ENCODE measurements at places on chromosomes 7 and 10.
A peak's percentile ranks its signal among the peaks of the same experiment; 100 is the strongest.

- DNase-seq = no peak
These were observed 29.9 kb downstream of the VWDE start for GRCh38 chr7:12373580-12374263.

GRCh38 chr10:105192861-105193260, 551.8 kb downstream of the SORCS3 start:
- DNase-seq = peak; percentile 30

GRCh38 chr10:30047430-30047829, 12.0 kb downstream of the JCAD start:
- no peak for DNase-seq

DNA sequence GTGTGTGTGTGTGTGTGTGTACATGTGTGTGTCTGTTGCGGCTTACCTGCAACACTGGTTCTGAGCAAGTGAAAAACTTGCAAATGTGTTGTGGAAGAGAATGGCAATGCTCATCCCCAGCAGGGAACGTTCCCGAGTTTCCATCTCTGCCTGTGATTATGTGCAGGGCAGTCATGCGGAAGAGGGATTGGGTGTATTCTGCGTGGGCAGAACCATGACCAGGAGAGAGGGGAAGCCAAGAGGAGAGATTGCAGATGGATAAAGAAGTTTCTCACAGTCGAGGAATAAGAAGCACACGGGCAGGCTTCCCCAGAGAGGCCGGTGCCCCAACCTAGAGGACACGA, 99.9 kb downstream of the CTBP2 start:
- DNase-seq = no peak

DNA sequence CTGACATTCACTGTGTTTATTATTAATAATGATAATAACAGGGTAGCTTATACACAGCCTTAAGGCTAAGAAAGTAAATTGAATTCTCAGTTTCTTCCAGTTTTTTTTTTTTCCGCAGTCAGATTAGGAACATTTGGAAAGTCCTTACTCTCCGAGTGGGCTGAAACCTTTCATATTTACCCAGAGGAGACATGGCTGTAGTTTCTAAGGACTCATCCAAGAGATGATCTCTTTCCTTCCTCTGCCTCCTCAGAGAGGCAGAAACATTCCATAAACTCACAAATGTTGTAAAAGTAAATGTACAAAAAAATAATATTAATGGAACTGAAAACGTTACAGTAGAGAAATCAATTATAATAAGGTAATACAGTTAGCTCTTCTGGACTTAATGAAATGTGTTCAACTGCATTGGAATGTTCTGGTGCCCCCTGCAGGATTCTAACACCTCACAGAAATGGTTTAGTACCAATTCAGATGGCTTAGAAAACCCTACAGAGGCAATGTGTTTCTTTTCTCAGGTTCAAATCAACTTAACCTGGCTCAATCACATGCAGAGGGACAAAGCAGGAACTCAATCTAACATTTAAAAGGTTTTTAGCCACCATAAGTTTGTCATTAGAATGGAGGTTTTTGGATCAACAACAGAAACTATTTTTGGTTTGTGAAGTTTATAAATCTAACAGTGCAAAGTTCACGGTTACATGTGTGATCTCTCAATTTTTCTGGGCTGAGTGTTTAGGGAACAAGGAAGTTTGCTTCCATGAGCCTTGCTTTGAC, 71.7 kb downstream of the ICA1 start:
- DNase-seq = peak; percentile 64

GRCh38 chr7:25303281-25304181, 75.2 kb upstream of the NPVF start:
- no peak for DNase-seq

DNA sequence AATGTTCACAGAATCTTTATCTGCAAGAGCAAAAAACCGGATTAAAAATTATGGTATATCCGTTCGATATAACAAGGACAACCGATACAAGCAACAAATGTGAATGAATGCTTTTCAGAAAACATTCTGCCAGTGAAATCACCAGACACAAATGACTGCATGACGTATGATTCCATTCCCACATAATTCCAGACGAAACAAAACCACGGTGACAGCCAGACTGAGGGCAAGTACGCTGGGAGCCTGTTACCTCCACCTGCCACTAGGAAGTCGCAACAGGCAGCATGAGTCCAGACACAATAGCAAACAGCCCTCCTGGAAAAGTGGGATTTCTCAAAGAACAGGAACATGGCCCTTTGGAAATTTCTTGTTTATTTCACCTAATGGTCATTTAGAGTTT, 41.7 kb downstream of the MAD1L1 start:
- DNase-seq = no peak

DNA sequence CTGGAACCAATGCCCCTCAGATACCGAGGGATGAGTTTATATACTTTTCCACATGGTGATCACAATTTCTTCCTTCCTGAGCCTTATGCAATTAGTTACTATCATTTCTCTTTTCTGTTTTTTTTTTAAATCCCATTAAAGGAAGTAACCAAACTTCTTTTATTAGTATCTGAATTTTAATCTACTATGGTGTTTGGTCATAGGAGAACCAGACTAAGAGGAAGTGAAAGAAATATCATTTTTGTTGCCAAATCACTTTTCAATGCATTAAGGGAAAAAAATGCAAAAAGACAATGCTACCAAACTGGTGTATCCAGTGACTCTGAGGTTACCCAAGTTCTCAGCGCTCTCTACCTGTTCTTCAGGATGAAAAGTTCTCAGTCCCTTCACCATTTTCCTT, 167.7 kb downstream of the NXPH1 start:
- no peak for DNase-seq

DNA sequence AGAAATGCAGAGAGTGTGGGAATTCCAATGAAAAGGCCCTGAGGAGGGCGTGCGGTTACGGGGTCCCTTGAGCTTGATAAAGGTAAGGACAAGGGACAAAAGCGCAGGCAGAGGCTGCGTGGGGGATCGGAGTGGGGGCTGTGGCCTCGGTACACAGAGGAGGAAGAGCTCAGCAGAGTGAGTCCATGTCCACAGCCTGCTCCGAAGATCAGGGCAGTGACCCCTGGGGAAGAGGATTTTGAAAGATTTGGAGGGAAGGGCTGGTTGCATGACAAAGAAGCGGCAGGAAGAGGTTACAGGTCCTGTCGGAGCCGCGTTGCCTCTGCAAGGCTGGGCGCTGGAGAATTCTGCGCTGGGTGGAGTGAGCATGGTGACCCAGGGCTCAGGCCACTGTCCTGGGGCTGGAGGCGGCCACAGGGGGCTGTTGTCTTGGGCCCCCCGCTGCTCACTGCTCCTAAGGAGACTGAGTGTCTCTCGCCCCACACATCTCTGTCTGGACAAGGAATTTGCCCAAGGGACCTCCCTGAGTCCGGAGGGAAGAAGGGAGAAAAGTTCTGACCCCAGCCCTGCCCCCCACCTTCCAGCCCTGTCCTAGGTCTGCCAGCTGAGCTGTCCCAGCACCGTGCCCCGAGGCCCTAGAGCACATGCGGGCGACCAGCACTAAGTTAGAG, 69.8 kb upstream of the INSIG1 start:
- no peak for DNase-seq

GRCh38 chr7:2698581-2699288, 10.7 kb downstream of the AMZ1 start:
- no peak for DNase-seq

GRCh38 chr7:26497801-26498596, 206.3 kb downstream of the SNX10 start:
- no peak for DNase-seq

DNA sequence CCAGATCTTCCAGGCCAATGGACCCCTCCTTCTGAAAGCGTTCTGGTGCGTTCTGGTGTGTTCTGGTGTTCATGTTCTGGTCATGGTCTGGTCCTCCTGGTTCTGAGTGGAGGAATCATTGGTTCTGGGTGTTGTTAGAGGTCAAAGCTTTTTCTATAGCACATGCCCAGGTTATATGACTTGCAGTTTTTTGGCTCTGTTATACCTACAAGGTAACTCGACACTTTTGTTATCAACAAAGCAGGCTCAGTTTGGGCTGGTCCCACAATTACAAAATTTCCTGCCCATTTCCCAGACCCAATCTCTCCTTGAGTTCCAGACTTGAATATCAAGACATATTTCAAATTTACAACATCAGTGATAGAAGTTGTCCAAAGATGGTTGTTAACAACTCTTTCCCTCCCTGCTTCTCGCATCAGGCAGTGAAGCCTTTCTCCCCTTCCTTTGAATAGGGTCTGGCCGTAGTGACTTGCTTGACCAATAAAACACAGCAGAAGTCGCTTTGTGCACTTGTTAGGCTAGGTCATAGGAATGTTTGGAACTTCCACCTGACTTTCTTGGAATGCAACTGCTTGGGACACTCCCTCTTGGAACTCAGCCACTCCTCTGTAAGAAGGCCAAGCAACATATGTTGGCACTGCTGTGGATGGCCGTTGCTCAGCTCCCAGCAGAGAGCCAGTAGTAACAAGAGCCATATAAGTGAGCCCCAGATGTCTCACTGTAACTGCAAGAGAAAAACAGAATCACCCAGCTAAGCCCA, 83.1 kb upstream of the STEAP1B start:
- DNase-seq = no peak

DNA sequence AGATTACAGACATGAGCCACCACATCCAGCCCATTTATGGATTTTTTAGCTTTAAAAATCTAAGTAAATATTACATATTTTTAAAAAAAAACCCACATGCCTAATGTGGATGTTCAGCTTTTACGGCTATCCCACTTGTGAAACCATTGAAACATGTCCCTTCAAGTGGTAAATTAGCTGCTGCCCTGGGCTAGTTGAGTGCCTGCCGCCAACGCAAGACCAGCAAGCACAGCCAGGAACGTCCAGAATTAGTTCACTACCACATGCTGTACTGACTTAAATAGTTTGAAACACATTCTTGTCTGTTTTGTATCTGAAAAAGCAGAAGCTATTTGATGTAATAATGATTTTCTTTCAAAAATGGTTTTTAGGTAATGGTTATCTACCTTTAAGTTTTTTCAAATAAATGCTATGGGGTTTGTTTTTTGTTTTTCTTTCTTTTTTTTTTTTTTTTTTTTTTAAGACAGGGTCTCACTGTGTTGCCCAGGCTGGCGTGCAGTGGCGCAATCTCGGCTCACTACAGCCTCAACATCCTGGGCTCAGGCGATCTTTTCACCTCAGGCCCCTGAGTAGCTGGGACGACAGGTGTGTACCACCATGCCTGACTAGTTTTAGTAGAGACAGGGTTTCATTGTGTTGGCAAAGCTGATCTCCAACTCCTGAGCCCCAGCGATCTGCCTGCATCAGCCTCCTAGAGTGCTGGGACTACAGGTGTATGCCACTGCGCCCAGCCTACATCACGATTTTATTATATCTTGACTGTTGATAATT, 57.0 kb downstream of the KLRG2 start:
- peak; percentile 36 for DNase-seq

DNA sequence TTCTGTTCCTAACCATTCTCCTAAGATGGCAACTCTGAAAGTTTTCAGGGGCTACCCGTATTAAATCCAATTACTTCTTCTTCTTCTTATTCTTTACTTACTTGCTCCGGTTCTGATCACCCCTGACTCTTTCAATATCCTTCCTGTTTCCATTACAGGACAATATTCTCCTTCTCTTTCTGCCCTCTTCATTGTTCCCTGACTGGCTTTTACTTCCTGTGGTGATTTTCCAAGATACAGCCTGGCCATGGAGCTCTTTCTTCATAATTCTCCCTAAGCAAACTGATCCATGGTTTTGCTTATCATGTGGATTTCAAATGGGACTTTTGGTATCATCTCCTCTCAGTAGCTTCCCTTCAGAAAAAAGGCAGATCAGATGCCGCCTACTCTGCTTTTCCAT, 35.4 kb downstream of the CCDC186 start:
- DNase-seq = no peak

- DNase-seq = no peak
These were observed 1.2 kb upstream of the COL1A2 start for GRCh38 chr7:94393246-94394108.

GRCh38 chr10:3290550-3290949, 118.0 kb upstream of the PITRM1 start:
- no peak for DNase-seq

Data from NCI-H1105 treated with DMSO at 0.1 percent for 48 hours (cell line).